ENCODE measurements at places on chromosomes 3 and 15.

- DNase-seq, result no peak
Measured at GRCh38 chr3:159487304-159487703, 501.3 kb upstream of the IL12A start.

DNA sequence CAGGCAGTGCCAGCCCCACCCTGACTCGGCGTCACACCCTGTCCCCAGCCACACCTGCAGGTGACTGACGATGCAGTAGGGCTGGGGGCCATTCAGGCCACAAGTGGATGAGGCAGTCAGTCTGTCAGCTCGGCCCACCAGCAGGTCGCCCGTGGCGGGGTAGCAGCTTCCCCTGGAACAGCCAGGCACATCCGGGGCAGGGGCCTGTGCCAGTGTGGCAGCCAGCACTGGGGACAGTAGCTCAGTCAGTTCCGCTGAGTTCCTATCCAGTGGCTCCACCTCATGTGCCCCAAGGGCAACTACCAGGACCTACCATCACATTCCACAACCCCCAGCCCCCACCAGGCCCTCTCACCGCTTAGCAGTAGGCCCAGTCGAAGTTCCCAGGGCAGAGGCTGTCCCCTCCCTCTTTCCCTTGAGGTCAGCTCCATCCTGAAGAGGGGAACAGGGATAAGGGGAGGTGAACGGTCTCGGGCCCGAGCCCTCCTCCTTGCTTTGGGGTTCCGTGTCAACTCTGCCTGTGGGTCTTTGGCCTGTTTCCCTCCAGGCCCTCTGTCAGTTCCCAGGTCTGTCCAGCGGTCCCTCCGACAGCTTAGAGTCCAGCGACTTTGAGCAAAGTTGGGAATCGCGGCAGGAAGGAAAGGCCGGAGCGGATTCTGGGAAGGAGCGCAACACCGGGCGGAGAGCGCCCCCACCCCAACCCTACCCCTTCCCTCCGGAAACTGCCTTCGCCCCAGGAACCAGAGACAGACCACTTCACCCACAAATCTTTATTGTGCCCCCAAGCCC, at the start of gene LAMB2:
TSS of gene LAMB2 (minus strand) at position 614 of the 789 bp plus-strand sequence. CDS start at position 431, 183 bp downstream.
- no peak for DNase-seq

DNA sequence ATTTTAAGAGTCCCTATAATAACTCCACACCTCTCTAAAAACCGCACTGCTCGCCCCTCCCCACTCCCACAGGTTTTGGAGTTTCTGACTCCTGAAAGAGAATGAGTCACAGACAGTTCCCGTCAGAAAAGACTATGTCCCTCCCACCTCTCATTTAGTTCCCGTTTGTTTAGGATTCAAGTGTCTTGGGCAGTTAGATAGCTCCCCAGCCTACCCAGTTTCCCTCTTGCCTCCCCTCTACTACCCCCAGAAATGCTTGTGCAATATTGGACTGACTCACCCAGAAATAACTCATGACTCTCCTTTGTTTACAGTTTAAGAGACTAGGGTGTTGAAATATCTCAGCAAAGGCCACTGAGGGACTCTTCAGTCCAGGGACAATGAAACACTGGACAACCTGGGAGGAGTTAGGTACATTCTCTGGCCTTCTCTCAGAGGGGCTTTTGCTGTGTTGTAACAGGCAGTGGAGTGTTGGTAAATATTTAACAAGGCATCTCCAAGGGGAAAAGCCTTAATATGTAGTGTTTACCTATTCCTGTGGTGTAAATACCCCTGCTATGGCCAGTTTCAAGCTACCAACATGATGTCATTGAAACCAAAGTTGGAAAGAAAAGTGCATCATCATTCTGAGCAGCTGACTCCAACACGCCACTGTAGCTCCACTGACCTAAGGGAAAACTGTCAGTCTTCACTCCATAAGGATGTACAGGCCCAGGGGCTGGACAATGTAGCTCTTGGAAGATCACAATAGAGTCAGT, 96.1 kb upstream of the CHD2 start:
- no peak for DNase-seq

DNA sequence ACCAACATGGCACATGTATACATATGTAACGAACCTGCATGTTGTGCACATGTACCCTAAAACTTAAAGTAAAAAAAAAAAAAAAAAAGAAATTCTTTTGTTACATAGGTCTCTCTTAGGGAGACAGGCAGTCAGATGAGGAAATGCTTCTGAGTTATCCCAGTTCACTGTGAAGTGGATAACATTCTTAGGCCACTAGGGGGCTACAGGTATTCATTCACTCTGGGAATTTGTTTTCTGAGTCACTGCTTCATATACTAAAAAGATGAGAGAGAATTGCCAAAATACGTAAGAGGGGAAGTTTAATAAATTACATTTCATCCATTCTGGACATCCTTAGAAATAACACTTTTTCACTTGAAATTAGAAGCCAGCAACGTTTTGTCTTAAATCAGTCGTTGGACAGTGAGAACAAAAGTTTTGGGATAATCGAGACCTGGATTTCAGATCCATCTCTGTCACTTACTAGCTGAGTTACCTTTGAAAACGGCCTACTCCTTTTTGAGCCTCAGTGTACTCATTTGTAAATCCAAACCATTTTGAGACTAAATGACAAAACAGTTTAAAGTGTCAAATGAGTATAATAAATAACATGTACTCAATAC, 738.4 kb upstream of the ALCAM start:
- DNase-seq, result peak; percentile 52

GRCh38 chr15:45130291-45131000, 652 bp downstream of the DUOX1 start:
- no peak for DNase-seq

DNA sequence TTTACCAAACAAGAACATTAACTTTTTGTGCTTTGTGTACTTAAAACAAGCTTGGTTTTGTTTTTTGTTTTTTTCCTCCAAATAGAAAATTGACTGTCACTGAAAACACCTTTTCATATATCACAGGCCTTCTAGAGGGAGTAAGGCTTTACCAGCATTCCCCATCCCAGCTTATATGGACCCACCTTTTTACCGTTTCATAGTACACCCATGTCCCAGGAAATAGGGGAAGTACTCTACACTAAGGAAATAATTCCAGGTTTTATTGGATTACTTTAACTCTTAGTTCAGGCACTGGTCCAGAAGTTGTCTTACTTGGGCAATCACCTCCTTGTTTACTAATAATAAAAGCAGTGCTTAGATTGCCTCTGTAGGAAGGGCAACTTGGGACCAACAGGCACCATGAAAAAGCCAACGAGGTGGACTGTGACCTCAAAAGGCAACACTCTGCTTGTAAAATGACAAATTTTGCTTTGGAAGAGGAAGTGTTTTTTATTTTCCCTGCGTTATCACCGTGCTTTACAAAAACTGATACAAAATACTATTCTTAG, 26.2 kb downstream of the HMG20A start:
- no peak for DNase-seq

DNA sequence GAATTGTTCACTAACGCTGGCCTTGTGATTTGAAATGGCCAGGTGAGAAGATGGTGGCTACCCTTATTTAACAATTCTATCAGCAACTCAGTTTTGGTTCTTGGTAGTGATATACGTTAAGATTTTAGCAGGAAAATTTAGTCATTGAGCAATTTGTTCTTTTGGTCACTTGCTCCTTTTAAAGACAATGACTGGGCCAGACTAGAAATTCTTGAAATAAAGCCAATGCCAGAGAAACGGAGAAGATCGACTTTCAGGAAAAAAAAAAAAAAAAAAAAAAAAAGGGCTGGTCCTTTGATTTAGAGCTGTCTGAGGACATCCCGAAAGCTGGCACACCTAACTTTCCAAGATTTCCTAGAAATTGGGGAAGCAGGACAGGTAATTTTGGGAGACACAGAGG, 178.5 kb downstream of the FNDC3B start:
- DNase-seq, result no peak

All from NCI-H446 treated with DMSO at 0.1 percent for 48 hours (cell line).